ENCODE measurements at places on chromosomes 11 and 22.
A peak's percentile ranks its signal among the peaks of the same experiment; 100 is the strongest.

GRCh38 chr22:46287873-46288751, 8.6 kb upstream of the GTSE1 start:
- DNase-seq = no peak

- DNase-seq = peak; percentile 88
These were observed 872 bp downstream of the TMA7B start for GRCh38 chr22:39960791-39961746.

DNA sequence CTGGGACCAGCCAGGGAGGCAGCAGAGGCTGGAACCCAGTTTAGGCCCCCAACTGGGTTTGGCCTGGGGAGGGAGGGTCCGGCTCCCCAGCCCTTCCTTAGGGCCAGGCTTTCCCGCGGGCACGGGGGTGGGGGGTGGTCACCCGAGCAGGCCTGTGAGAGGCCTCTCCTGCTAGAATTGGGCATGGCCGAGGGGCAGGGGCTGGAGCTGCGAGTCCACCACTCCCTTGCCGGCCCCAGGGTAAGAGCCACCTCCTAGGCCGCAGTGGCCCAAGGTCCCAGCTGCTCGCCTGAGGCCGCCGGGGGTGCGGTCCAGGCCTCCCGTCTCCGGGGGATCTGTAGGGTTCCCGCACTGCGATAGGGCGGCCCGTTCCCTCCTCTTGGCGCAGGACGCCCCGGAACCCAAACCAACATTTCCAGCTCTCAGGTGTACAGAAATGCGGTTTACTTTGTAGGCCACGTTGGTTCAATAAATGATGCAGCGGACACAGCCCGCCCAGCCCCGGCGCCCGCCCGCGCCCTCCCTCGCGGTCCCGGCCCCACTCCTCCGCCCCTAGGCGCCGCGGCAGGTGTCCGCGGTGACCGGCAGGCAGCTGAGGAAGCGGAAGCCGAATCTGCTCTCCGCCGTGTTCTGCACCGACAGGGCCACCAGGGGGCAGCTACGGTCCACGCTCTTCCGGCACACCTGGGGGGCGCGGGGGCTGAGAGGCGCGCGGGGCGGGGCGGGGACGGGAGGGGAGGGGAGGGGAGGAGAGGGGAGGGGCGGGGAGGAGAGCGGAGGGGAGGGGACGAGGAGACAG, 5.9 kb downstream of the LMNTD2 start:
- no peak for DNase-seq

DNA sequence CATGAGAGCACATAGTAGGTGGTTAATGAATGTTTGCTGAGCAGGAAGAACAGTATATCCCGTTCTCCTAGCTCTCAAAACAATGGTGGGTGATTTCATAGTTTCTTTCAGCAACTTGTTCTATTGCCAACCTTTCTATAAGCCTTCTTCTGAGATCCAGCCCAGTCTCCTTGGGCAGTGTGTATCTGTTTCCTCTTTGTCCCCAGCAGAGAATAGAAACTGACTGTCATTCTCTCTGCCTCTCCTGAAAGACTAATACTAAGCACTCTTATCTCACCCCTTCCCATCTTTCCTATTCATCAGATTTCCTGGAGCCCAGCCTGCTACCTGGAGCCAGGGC, 272.9 kb downstream of the ST3GAL4 start:
- no peak for DNase-seq

- DNase-seq = no peak
These were observed 29.2 kb upstream of the PDE2A start for GRCh38 chr11:72703267-72704008.

- DNase-seq = no peak
These were observed 55.6 kb upstream of the LYVE1 start for GRCh38 chr11:10623797-10624761.

GRCh38 chr11:67307545-67308001, 4.2 kb downstream of the SSH3 start:
- DNase-seq = no peak

DNA sequence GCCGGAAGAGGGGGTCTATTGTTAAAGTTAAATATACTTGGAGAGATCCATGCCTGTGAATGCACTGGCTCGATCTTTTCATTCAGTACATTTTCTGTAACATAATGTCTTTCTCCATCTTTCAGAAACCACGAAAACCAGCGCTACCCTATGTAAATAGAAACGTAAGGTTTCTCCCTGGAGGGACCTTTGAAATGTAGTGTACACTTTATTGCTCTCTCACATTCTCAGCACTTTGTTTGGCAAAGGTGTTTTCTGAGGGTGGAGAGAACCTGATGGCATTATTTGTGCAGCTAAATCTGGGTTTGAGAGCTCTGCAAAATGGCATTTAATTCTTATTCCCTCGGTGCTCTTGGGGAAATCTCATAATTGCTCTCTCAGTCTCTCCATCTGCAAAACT, 468.4 kb downstream of the NELL1 start:
- no peak for DNase-seq

GRCh38 chr11:86194998-86195397, 49.6 kb upstream of the EED start:
- no peak for DNase-seq

DNA sequence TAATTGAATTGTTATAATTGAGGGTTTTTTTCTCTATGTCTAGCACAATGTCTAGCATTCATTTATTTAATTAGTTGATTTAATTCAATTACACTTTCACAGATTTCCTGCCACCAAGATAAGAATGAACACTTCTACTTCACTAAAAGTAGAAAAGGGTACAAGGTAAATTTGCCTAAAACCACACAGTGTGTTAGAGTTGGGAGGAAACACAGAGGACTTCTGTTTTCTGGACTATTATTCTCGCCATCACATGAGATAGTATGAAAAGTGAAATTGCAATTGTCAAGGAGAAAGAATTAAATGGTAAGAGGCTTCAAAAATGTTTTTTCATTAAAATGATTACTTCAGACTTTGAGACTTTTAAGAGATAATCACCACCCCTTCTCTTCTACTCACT, 109.5 kb downstream of the ETS1 start:
- DNase-seq = no peak

GRCh38 chr22:39240831-39241793, 3.7 kb downstream of the PDGFB start:
- no peak for DNase-seq

- no peak for DNase-seq
These were observed 10.8 kb downstream of the RAB3IL1 start for GRCh38 chr11:61906522-61906909.

DNA sequence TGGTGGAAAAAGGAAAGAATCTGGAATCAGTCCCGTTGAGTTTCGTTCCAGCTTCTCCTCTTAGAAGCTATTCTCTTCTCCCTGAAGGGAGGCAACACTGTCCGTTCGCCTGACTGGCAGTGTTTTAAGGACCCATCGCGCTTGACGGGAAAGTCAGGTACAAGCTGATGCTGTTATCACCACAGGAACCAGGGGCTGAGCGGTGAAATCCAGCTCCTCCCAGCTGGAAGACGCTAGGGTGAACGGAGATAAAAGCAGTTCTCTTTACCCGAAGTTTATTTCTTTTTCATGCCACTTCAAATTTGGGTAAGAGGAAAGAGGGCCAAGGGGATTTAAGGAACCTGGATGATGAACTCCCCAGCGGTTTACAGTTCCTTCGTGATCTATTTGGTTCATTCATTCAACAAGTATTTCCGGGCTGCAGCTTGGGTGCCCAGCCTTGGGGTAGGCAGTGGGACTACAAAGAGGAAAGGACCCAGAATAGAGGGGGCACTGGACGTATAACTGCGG, 551 bp upstream of the DEUP1 start:
- DNase-seq = no peak

GRCh38 chr11:106399076-106399511, 321.6 kb downstream of the AASDHPPT start:
- DNase-seq = peak; percentile 96

DNA sequence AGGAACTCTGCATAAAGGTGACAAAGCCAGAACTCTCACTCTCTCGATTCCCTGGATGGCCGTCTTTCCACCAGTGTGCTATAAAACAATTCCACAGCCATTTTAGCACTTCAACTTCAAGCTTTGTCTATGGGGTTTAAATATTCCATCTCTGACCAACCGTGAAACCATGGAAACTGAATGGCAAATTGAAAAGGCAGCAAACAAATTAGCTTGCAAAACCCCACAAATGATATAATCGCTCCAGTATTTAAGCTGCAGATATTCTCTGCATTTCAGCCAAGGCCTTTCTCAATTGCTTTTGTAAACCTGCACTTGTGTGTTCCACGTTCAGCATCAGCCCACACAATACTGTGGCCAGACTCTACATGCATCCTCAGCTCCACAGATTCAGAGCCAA, 131.7 kb upstream of the ISX start:
- DNase-seq = no peak

- no peak for DNase-seq
These were observed 5.2 kb downstream of the APOL1 start for GRCh38 chr22:36257948-36258670.

- DNase-seq = no peak
These were observed 34.6 kb upstream of the BID start for GRCh38 chr22:17808693-17809403.

Measured in HS-5 (cell line).